BJ (cell line): ENCODE measurements at places on chromosomes 7 and 10.

- no peak for DNase-seq
These were observed at the start of gene SFXN2 for GRCh38 chr10:102714621-102715455. TSS of gene SFXN2 (plus strand) at chr10:102714636. CDS start at chr10:102726637, 12,001 bp downstream.

GRCh38 chr10:3008518-3009195, 58.7 kb upstream of the PFKP start:
- DNase-seq, result no peak

- no peak for DNase-seq
These were observed 240.3 kb downstream of the SNX10 start for GRCh38 chr7:26531926-26532325.

GRCh38 chr7:107715531-107715930, 28.4 kb upstream of the CBLL1 start:
- no peak for DNase-seq

DNA sequence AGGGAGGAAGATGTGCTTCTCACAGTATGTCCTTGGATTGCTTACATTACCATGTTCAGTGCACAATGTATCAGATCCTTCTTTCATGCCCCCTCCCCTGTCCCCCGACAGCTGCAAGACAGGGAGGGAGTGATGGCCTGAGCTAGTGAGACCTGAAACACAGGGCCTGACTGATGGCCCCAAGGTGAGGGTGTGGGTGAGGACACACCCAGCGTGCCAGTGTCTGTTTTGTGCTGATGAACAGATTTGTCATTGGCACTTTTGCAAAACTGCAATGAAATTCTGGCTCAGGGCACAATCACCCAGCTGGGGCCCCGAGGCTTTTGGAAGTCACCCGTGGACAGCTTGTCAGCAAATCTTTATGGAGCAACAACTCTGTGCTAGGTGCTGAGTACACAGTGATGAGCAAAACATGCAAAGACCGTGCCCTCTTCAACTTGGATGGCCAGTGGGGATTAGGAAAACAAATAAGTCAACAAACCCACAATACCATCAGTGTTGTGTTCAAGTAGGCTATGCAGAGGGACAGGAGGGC, 59.4 kb upstream of the EMX2 start:
- no peak for DNase-seq

- DNase-seq, result no peak
These were observed 9.2 kb downstream of the INPP5A start for GRCh38 chr10:132546567-132547420.

DNA sequence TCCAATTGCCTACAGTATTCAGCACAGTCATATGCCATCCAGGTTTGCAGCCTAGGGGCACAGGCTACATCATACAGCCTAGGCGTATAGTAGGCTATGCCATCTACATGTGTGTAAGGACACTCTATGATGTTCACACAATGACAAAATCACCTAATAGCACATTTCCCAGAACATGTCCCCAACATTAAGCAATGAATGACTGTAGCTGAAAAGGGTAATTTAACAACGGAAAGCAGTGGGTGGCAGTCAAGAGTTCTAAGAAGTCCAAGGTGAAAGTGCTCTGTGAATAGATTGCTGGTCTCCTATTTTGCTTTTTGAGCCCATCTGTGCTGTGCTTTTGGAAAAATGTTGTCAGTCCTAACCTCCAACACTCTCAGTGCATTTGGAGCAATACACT, 162.6 kb downstream of the KLF6 start:
- DNase-seq, result no peak

DNA sequence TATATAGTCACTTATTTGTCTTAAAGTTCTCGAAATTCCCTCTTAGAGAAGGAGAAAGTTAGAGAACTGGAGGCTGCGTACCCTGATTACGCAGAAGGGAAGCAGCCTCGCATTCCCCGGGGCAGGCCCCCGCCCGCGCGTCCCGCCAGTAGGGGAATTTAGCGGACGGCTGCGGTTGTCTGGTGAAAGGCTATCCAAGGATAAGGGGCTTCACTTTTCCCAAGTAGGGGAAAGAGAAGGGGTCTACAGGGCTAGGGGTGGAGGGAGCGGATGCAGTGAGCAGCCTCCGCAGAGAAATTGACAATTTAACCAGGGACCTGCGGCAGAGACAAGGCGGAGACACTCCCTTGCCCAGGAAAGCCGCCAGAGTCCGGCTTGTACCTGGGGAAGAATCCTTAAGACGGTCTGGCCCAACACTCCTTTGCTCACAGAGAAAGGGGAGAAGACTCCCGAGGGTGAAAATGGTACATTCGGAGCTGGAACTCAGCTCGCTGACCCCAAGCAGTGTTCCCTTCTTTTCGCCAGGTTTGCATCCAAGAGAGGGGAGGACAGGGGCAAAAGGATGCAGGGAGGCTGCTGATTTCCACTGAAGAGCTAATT, 994 bp upstream of the MAGI2 start:
- DNase-seq, result no peak

- no peak for DNase-seq
These were observed 20.8 kb downstream of the LAMB4 start for GRCh38 chr7:108109221-108109908.

- no peak for DNase-seq
These were observed 65.7 kb downstream of the TNRC18 start for GRCh38 chr7:5357951-5358350.

- DNase-seq, result no peak
These were observed 321.8 kb downstream of the ZNF248 start for GRCh38 chr10:37535459-37536246.

GRCh38 chr7:91685544-91685943, 195.0 kb downstream of the MTERF1 start:
- no peak for DNase-seq

DNA sequence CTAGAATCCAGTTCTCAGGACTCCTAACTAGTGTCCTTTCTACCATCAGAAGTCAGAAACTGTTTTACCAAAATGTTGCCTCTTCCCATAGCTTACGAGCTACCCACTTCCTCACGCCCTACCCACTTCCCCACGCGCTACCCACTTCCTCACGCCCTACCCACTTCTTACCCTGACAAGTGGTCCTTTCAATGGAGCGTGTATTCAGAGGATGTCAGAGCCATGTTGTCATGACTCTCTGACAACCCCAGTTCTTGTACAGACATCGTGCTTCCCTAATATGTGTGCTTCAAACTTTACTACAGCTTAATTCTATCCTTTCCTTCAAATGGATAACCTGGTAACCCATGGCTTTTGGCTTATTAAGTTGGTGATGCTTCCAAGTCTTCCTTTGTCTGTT, 84.8 kb upstream of the PHF14 start:
- no peak for DNase-seq
